Suppressor macrophage treated with lipopolysaccharide for 1 hour (primary cell): ENCODE measurements at places on chromosomes 4 and X.

DNA sequence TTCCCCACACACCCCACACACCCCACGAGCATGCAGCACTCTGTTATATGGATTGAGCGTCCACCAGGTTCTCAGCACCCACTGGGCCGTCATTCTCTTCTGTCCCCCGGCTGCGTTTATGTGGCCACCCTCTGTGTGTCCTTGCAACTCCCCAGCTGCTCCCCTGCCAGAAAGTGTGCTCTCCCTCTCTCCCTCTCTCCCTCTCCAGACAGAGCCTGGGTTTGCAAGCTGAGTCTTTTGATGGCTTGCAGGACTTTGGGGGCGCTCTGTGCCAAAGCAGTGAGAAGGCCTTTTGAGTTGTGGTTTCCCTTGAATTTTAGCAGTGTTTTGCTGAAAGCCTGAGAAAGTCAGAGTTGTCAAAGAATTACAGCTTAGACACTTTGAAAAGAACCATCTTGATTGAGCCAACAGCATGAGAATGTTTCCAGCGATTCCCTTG lies 173.5 kb downstream of the DCLK2 start:
- no peak for DNase-seq

DNA sequence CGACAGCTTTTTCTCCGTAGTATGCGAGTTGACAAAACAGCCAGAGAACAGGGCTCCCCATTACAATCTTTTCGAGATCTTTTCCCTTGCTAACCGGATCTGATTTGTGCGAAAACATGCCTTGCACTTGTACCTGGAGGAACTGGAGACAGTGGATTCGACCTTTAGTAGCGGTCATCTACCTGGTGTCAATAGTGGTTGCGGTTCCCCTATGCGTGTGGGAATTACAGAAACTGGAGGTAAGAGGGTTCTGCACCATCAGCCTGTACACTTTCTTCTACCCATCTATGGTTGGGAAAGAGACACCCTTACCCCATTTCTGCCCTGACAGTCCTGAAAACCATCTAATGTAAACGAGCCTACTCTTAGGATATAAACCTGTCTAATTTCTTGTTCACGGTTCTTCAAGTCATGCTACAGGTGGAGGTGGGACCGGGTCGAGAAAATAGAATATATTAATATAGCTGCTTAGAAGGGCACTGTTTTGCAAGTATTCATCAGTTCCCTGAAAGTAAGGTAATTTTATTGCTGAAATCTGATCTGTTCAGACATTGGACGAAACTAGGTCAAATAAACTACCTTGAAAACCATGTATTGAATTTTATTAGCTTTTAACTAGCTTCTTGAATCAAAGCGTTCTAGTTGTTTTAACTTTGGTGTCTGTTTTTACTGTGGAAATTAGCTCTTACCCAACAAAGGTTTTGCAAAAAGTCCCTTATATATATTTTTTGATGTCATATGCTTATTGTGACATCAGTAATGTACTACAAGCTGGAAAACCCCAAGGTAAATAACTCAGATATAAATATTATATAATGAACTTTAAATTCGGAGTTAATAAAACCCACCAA lies 869 bp downstream of the TMEM184C start:
- peak; percentile 35 for DNase-seq

DNA sequence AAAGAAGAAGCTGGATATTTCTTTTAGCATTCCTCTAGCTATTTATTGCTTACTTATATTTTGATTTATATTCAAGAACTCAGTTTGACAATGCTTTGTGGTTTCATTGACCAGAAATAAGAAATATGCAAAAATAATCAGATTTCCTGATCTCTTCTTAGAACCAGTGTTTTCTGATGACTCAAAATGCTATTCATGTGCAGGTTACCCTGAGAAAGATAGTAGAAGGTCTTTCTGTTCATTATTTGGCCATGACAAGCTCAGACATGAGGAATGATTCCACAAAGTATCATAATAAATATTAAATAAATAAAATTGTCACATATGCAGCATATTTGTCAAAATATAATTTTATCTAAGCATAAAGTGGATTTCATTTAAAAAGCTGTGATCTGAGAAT lies 24.1 kb downstream of the ADH7 start:
- no peak for DNase-seq

DNA sequence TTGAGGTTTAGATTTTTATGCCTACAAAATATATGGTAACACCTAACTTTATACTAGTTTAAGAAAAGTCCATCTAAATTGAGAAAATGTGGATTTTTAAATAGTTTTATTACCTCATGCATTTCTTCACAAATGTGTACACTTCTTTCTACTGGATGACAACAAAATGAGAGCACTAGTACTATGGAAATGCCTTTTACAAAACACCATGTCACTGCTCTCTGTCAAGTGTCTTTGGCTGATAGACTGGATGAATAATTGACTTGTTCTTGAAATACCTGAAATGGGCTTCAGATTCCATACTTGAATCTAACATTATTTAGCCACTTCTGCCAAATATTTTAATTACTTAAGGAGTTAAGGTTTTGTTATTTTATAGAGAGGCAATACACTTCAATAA lies 49.5 kb downstream of the AMELX start:
- DNase-seq: peak; percentile 19

DNA sequence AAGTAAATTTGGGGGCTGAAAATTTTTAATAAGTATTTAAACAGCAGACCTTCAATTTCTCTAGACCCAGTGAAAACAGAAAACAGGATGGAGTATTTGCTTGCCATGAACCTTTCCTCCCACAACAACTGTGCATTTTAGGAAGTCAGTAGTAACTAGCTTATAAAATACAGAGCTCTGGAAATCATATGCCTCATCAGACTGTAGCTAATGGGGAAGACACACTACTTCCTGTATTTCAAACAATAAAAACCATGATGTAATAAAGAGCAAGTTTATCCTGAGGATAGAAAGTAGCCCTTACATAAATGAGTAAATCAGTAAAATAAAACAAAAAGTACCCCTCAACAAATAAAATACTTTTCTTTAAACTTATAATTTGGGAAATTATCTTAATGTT lies 280.1 kb upstream of the ZFP42 start:
- DNase-seq: no peak

GRCh38 chrX:20680998-20681397 lies 414.3 kb upstream of the RPS6KA3 start:
- no peak for DNase-seq

DNA sequence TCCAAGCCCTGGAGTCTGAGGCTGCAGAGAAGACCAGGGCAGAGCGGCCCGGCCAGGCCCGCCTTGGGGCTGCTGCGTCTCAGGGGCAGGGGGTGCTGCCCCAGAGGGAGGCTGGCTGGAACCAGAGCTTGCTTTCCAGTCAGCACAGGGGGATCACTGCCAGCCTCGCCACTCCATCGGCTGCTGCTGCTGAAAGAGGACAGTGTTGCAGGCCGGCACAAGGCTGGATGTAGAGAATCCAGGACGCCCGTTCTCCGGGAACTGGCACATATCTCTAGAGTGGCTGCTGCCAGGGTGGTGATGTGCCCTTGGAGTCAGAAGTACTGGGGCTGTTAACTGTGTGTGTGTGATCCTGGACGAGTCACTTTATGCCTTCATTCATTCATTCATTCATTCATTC lies 31.9 kb upstream of the SORCS2 start:
- no peak for DNase-seq

DNA sequence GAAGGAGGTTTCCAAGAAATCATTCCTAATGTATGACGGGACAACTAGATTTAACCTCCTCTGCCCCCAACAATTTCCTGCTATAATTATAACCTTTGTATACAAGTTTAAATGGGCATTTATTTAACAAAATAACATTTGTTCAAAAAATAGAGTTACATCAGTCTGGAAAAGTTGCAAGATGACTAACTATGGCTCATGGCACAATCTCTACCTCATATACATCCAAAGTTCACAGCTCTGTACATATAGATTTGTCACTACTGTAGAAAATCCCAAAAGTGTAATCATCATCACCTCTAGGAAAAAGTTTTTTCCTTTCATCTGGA lies 3.8 kb upstream of the RPS6KA3 start:
- peak; percentile 59 for DNase-seq

DNA sequence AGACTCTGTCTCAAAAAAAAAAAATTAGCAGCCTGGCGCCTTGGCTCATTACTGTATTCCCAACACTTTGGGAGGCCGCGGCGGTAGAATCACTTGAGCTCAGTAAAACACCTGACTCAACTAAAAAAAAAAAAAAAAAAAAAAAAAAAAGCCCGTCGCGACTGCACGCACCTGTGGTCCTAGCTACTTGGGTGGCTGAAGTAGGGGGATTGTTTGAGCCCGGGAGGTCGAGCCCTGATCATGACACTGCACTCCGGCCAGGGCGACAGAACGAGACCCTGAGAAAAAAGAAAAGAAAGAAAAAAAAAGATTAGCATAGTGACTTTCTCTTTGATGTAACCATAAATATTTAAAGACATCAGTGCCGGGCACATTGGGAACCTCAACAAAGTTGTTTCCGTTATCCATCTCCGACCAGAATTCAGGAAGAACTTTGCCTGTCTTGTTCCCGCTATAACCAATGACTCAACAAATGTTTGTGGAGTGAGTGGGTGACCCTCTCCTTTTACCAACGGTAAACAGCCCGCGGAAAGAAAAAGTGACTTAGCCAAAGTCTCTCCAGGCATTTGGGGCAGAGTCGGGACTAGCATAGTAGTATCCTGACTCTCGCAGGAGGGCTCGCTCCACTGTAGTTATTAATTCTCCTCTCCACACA lies 553 bp upstream of the MED28 start:
- DNase-seq: peak; percentile 71

DNA sequence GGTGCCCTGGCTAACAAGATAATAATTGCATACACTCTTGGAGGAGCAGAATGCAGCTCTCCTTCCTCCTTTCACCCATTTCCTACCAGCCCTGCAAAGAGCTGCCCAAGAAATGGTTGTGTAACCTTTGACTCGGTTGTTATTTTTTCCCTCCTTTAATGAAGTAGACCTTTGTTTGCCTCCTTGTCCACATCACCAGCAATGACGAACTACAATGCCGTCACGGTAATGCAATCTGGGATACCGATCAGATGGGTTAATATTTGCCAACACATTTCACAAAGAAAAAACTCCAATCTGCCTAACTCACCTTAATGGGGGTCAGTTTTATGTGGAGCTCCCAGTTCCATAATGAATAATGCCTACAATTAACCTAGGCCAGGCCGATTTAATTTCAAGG lies 32.0 kb downstream of the GPRIN3 start:
- DNase-seq: no peak

- no peak for DNase-seq
Measured at GRCh38 chr4:146119845-146120404, 55.6 kb upstream of the LSM6 start.

GRCh38 chrX:8179656-8180055 lies 8.6 kb upstream of the VCX2 start:
- no peak for DNase-seq

DNA sequence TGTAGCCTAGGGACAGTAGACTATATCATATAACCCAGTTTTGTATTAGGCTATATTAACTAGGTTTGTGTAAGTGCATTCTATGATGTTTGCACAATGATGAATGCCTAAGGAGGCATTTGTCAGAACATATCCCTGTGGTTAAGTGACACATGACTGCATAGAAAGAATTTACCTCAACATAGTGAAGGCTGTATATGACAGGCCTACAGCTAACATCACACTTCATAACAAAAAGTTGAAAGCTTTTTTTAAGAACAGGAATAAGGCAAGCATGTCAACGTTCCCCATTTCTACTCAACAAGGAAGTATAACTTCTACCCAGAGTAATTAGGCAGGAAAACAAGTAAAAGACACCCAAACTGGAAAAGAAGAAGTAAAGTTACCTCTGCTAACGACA lies 165.9 kb upstream of the NDST4 start:
- DNase-seq: no peak

- no peak for DNase-seq
Measured at GRCh38 chrX:68910731-68911428, 82.1 kb downstream of the EFNB1 start.

- DNase-seq: peak; percentile 63
Measured at GRCh38 chr4:2837904-2838496, 5.6 kb upstream of the ADD1 start.

GRCh38 chrX:56314334-56314733 lies 82.2 kb downstream of the KLF8 start:
- no peak for DNase-seq

DNA sequence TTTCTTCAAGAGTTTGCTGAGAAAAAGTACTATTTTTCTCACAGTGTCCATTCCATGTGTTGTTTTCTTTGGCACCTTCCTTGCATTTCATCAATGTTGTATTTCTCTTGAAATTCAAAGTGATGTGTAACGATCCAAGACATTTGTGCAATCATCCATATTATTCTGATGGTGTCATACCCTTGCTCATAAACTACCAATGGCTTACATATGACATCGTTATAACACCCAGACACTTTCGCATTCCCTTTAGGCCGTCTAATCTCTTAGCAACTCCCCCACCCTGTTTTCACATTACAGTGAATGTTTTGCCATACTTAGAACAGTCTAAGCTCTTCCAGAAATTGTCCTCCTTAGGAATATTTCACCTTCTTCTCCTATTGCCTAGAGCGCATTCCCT lies 1779.0 kb downstream of the PCDH7 start:
- no peak for DNase-seq

GRCh38 chrX:154761977-154762536 lies 607 bp upstream of the DKC1 start:
- no peak for DNase-seq

DNA sequence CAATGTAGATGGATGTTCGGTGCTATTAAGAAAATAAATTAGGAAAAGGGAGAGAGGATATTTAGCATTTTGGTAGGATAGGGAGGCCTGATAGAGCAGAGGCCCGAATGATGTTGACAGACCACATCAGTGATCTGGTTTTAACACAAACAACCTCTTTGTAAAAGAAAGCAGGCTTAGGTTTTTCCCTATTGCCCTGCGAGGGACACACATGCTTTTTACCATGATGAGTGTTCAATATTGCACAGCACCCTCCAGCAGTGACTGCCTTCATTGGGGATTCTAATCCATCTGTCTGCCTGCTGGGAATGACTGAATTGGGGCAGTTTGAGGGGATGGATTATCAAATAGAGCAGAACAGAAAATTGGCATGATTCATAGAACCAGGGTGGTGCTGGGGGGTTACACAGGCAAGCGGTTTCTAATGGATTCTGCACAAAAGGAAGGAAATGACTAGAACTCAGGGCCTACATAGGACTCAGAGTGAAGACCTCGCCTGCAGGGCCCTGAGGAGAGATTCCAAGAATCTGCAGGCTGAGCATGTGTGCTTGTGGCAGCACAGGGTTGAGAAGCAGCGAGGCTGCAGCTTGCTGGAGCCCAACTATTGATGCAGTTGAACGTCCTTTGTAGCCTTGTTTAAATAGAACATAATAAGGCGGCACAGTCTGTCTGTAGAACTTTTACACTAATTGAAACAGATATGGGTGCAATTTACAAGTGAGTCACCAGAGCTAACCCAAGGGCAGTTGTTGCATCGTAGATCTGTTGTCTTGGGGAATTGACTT lies 58.0 kb downstream of the RHOH start:
- no peak for DNase-seq

DNA sequence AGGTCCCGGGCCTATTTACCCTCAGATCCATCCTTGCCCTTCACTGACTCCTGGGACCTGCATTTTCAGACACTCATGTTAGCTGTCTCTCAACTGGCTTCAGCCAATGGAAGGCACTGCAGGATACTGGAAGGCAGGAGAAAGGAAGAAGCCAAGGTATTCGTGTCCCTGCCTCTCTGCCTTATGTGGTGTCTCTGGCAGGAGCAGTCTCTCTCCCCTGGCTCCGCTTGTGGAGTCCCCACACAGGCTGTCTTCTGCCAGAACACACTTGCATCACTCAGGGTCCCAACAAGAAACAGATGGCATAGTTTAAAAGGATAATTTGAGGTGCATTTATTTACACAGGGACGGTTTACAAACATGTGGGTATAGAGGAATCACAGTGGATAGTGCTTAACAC lies 21.6 kb upstream of the MAPK10 start:
- no peak for DNase-seq
